ENCODE measurements at places on chromosomes 6 and 20.

- no peak for DNase-seq
Observed at GRCh38 chr20:40268321-40269075, 420.5 kb downstream of the MAFB start.

- no peak for DNase-seq
Observed at GRCh38 chr6:169622618-169623017, 79.2 kb downstream of the WDR27 start.

DNA sequence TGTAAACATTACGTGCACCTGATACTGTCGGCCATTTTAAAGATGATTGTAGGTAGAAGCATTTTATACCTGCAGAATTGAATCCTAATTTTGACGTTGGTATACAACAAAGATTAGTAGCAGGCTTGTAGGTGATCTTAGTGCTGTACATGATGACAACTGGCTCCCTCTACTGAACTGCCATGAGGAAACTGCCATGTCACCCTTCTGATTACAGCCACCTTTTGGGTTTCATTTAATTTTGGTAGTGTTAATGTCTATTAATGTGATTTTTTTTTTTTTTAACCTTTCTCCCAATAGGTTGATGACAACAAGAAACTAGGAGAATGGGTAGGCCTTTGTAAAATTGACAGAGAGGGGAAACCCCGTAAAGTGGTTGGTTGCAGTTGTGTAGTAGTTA, 2.3 kb downstream of the RPS12 start:
- DNase-seq = no peak

- no peak for DNase-seq
Observed at GRCh38 chr20:34074101-34074760, 37.8 kb downstream of the EIF2S2 start.

- no peak for DNase-seq
Observed at GRCh38 chr6:148407372-148407771, 64.7 kb downstream of the SASH1 start.

GRCh38 chr20:53739799-53740785, 146.5 kb upstream of the ZNF217 start:
- DNase-seq = no peak

GRCh38 chr6:155378724-155379123, 64.4 kb upstream of the TFB1M start:
- no peak for DNase-seq

- no peak for DNase-seq
Observed at GRCh38 chr6:136464874-136465273, 85.3 kb downstream of the MAP7 start.

DNA sequence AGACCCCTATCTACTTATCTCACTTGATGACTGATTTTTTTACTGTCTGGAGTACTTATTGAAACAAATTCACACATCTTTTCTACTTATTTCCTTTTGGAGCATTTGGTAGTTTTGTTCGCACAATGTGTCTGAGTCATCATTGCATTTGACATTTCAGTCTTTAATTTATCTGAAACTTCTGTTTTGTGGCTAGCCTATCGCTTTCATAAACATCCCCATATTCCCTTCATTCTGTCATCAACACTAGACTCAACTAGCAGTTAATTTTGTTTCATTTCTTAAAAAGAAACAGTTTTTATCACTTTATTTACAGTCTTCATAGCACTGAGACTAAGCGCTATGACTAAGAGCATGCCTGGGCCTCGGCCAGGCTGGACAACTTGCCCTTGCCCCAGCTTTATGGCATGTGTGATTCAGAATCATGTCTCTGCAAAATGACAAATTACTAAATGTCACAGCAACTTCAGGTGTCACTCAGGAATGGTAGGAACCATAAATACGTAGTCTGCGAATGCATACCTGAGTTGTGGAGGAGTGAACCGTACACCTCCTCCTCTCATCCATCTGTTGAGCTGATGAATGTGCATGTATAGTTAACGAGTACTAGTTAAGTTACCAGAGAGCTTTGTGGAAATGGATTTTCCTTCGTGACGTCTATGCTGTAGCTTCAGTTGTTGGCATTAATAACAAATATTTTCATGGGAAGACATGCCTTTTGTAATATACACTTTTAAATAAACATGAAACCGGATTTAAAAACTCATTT, 16.2 kb downstream of the L3MBTL3 start:
- DNase-seq = no peak

- no peak for DNase-seq
Observed at GRCh38 chr6:48664826-48665225, 553.8 kb upstream of the PTCHD4 start.

DNA sequence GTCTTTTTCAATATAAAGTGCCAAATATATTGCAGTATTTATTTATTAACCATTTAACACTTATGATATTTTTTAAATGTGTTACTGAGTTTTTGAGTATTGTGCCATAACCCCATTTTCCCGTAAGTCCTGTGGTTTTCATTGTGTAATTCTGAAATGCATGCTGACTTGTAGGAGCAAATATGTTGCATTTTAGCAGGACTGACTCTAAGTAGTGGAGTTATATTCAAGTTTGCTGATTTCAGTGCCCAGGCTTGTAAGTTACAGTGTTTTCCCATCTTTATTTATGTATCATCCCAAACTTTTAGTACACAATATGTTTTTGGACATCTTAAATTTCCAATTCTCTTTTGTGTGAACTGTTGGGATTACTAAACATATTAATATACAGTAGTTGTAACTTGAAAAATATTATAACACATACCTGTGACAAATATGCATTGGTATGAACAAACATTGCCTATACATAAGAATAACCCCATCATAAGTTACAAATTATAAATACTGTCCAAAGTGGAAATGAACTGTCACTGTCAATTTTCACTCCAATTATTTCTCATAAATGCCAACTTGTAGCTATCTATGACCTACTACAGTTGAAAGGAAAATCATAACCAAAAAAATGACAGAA, 179.3 kb upstream of the RUNX2 start:
- no peak for DNase-seq

GRCh38 chr6:118187568-118188164, 280.6 kb downstream of the SLC35F1 start:
- no peak for DNase-seq

- DNase-seq = no peak
Observed at GRCh38 chr6:82022614-82023129, 224.9 kb downstream of the IBTK start.

- no peak for DNase-seq
Observed at GRCh38 chr6:122307577-122307976, 91.9 kb upstream of the HSF2 start.

GRCh38 chr20:12722091-12722490, 286.7 kb upstream of the SPTLC3 start:
- no peak for DNase-seq

DNA sequence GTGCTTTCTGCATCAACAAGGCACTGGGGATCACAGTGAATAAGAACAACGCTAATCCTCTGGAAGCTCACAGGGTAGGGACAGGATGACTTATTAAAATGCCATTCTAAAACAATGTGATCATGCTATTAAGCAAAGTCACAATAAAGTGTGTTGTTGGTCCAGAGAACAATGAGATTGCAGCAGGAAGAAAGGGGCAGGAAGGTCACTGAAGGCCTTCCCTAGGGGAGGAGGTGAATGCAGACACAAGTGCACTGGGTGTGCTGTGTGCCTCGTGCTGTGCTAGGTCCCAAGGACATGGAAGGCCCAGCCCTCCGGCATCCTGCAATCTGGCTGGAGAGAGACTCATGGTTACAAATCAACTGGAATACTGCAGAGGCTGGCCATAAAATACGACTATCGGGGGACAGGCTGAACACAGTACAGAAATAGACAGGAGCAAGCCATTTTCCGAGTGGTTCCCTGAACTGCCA, 55.7 kb downstream of the LYRM4 start:
- DNase-seq = no peak

DNA sequence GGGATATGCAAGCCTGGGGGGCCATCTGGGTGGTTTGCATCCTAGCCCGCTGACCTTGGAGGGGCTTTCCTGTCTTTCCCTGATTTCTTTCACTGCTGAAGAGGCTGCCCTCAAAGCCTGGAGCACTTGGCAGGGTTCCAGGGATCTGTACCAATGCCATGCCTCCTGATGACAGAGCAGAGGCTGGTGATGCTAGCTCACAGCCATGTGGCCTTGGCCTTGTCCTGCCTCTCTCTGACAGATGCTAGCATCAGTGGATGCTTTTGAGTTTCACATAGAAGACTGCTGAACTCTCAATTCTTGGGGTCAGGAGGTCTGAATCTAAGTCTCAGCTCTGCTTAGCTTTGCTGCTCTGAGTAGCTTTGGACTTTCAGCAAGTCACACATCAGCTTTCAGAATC, 21.9 kb upstream of the RREB1 start:
- no peak for DNase-seq

GRCh38 chr6:168877821-168878282, 375.8 kb downstream of the THBS2 start:
- DNase-seq = no peak

GRCh38 chr20:641516-641875, 11.5 kb downstream of the SRXN1 start:
- no peak for DNase-seq

GRCh38 chr6:16624636-16625290, 136.5 kb downstream of the ATXN1 start:
- no peak for DNase-seq

DNA sequence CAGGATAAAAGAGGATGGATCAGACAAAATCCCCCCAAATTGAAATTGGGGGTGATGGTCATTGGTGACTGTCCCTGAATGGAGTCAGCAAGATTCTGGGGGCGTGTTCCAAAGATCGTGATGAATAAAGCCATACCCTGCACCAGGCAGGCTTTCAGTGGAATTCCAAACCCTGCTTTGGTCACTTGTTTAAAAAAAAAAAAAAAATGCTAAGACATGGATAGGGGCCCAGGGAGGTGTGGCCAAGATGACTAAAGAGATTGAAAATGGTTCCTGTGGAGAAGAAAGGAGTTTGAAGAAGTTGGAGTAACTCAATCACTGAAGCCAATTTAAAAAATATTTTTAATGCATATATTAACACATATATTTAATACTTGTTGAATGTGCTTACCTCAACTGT, 161.4 kb upstream of the KCNG1 start:
- DNase-seq = no peak

DNA sequence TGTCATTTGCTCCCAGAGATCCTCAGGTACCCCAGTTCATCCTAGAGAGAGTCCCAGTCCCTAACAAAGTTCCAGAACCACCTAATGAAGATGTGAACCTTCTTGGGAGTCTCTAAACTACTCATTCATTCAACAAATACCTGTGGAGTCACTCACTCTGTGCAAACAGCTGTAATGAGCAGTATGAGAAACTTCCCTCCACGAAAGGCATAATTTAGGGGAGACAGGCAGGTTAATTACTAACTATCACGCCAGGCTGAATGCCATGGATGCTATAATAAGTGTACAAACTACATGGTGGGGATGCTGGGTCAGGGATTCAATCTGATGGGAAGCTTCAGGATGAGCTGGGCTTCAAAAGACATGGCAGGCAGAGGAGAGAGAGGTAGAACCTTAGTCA, 70.1 kb upstream of the AFDN start:
- DNase-seq = no peak

GRCh38 chr6:2266031-2266795, 20.8 kb upstream of the GMDS start:
- DNase-seq = no peak

DNA sequence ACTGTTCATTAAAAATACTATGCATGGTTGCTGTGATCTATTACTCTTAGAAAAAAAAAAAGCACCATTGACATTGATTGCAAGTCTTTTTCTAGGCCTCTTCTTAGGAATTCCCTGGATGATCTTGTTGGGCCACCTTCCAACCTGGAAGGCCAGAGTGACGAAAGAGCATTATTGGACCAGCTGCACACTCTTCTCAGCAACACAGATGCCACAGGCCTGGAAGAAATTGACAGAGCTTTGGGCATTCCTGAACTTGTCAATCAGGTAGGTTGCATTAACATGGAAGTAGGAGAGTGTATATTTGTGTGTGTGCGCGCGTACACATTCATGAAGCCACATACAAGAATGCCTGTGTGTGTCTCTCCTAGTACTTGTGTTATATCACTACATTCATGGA, 140.4 kb downstream of the NCOA3 start:
- no peak for DNase-seq

- no peak for DNase-seq
Observed at GRCh38 chr6:71034563-71035345, 77.9 kb upstream of the B3GAT2 start.

GRCh38 chr6:82739303-82739702, 326.3 kb downstream of the UBE3D start:
- DNase-seq = no peak

- no peak for DNase-seq
Observed at GRCh38 chr6:136226674-136227377, 23.3 kb downstream of the MTFR2 start.

DNA sequence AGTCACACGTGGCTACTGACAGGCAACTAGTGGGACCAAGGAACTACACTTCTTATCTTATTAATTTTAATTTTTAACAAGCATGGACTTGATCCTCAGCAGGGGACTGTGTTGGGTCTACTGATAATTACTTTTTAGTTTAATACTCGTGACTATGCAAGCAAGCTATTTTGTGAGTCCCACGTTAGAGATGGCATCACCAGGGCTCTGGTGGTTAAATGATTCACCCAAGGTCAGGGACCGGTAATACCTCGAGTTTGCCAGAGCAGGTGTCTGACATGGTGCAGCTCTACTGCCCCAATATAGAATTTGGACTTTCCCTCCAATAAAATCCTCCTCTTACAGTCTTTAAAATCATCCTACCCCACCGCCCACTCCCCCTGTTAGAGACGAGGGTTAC, 98.6 kb upstream of the RIN2 start:
- DNase-seq = no peak

DNA sequence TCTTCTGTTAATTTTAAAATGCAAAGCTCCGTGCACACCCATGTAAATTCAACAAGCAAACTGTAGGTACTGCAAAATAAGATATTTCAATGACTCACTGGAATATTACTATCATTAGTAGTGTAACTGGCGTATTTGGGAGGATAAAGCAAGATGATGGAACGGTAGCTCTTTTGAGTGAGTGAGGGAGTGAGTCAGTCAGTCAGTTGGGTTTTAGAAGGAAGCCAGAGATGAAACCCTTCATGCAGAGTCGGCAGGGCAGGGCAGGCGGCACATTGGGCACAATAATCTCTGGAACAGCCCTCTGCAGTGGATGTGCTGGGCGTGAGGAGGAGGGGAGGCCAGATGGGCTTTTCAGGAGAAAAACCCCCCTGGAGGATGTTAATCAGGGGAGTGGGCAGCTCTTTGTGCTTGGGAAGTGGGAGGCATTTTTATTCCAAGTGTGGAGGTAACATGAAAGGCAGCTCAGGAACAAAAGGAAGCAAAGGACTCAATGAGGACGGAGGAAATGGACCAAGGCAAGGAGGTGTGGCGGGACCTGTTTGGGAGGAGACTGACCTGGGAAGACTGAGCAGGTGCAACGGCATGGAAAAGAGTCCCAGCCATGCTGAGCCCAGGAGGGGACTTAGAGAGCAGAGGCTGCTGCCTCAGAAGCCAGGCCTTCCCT, 171.2 kb downstream of the ZDHHC14 start:
- no peak for DNase-seq

- DNase-seq = no peak
Observed at GRCh38 chr20:51750770-51751388, 17.3 kb downstream of the ATP9A start.

- DNase-seq = no peak
Observed at GRCh38 chr20:47861116-47861515, 75.8 kb upstream of the SULF2 start.
